Caco-2 (cell line): ENCODE measurements at places on chromosomes 5 and 9.

GRCh38 chr9:89658401-89658800, 53.6 kb downstream of the GADD45G start:
- no peak for DNase-seq

- DNase-seq, result no peak
Measured at GRCh38 chr9:121222524-121223171, 21.0 kb upstream of the RAB14 start.

GRCh38 chr5:31948006-31948405, 226.1 kb downstream of the GOLPH3 start:
- DNase-seq, result no peak

GRCh38 chr9:107949061-107949460, 459.5 kb upstream of the KLF4 start:
- DNase-seq, result no peak

DNA sequence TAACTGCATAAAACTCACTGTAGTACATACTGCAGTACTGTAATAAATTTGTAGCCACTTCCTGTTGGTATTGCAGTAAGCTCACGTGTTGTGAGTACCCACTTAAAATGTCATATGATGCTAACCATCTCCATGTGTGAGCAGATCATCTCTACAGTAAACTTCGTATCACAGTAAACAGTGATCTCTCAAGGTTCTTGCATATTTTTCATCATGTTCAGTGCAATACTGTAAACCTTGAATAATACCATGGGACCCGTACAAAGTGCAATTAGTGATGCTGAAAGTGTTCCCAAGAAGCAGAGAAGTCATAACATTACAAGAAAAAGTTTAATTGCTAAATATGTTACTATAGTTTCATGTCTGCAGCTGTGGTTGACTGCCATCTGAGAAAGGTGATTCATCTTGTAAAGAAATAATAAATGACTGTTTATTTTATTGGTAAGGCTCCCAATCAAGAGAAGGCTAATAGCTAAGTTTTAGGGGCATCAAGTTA, 253.8 kb upstream of the POU5F2 start:
- no peak for DNase-seq

DNA sequence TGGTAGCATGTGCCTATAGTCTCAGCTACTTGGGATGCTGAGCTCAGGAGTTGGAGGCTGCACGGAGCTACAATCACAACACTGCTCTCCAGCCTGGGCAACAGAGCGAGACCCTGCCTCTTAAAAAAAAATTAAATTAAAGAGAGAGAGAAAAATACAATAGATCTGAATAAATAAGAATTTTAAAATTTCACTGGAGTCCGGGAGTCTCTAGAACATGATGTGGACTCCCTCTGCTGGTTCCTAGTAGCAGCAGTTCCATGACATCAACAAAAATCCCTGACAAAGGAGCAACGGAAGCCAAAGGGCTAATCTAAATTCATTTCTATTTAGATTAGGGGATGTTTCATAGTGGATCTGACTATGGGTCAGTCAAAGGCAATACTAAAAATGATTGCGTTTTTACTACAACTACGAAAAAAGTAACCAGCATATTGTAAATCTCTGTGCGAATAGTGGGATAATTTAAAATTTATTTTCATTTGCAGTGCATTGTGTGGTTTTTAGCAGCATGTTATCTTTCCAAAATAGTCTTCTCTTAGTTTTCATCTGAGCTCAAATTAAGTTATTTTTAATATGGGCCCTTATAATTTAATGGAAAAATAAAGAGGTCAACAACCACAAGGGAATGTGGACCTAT, 6.7 kb downstream of the INIP start:
- DNase-seq, result no peak

- DNase-seq, result peak; percentile 50
Measured at GRCh38 chr5:38994324-38994927, 79.8 kb downstream of the RICTOR start.

DNA sequence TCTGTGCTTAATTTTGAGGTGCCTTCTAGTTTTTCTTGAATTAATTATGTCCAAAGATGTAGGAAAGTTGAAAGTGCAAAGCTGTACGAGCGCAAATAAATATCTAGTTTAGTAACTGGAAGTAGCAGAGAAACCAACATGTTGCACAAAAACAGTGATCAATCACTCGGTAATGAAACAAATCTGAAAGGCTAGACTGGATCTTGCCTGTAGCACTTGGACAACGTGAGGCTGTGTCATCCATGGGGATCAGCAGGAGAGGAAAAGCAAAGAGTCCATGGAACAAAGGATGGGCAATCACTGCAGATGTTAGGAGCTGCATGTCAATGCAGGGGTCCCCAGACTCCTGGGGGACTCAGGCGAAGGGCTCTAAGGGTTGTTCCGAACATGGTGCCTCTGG, 424.2 kb downstream of the IRX1 start:
- DNase-seq, result no peak

DNA sequence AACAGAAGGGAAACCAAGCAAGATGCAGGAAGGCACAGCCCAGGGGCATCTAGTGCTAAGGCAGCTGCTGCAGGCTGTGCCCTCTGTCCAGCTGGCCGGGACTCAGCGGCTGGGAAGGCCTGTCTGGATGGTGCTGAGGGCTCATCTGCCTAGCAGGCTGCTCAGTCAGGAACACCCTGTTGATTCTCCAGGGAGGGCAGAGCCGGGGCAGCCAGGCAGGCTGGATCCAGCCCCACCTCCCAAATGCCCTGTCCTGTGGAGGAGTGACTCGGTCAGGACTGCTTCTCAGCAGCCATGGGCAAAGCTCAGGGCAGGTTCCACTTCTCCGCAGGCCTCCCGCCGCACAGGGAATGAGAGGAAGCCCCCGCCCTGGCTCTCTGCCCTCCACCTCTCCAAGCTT, 7.8 kb upstream of the LCN9 start:
- DNase-seq, result no peak

DNA sequence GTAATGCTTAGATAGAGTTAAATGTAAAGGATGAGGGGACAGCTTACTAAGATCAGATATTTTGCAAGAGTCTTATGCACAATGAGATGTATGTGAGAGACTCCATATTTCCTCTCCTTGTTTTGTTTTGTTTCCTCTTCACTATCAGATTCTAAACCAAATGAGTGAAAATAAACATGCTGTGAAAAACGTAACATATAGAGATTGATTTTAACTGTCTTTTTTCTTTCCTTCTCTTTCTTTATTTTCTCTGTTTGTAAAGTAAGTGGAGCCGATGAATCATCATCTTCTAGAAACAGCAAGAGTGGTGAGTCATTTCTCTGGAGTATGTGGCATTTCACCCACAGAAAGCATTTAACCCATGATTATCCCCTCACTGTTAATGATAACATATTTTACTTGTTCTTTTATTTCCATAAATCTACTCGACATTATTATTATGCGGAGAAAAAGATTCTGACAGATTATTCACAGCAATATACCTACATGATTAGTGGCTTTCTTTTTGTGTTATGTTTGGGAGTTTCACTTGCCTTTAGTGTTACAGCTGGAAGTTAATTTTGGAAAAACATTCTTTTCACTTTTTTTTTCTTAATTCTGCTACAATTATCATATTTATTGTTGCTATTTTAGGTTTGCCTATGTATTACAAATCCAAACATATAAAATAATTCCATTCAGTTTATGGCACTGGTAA, 2.1 kb upstream of the ANXA1 start:
- no peak for DNase-seq

DNA sequence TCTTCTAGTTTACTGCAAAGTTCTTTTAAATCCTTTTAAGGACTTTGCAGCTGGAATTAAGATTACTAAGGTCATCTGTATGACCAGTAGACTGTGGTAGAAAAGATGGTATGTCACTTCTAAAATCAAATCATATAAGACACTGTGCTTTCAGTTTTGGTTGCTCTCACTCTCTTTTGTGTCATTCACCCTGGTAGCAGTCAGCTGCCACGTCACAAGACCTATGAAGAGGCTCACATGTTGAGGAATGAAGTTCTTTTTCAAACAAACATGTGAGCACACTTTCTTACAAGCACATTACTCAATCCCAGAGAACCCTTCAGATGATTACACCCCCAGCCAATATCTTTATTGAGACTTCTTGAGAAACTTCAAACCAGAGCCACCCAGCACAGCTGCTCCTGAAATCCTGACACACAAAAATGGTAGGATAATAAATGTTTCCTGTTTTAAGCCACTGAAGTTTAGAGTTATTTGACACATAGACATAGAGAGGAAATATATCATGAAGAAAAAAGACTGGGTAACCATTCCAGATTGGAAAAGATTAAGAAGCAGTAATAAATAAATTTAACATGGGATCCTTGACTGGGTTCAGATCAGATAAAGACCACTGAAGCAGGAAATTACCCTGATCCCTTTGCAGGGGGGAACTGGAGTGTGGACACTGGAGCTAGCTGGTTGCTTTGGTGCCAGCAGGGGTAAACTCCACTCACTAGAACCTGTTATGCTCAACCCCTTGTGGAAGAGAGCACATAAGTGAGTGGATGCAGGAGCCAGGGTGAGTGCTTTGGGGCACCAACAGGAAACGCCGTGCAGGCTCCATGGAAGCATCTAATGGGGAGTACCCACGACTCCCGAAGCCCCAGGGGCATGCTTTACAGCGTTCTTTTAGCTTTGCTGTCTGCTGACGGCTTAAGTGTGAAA, 64.1 kb downstream of the SLCO4C1 start:
- DNase-seq, result no peak

DNA sequence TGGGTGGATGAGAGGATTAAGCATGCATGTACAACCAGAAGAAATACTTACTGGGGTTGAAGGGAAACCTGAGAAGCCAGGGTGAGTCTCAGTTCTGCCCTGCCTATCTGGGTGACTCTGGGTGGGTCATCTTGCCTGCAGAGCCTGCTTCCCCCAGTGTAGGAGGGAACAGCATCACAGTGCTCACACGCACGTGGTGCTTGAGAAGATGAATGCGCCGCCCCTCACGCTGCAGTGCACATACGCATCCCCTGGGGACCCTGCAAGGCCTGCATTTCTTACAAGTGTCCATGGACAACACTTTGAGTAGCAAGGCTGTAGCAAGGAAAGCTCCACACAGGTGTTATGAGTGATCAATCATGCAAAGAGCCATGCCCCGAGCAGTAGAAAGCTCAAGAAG, 18.7 kb upstream of the GABBR2 start:
- peak; percentile 28 for DNase-seq

DNA sequence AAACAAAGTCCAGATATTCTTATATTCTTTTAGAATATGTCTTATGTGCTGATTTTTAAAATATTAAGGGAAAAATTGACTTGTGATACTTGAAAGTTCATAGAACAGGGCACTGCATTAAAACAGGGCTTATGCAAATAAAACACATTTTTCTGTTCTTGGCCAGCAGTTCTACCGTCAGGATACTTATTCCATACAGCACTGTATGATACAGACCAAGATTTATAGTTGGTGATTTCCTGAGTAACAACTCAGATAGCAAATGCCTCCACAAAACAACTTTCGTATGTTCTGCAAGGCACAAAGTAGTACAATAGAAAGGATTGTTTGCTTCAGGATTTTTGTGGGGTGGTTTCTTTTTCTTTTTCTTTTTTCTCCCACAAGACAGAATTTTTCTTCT, 70.0 kb downstream of the F2RL2 start:
- no peak for DNase-seq

- DNase-seq, result no peak
Measured at GRCh38 chr5:32785611-32786254, 74.6 kb downstream of the NPR3 start.

DNA sequence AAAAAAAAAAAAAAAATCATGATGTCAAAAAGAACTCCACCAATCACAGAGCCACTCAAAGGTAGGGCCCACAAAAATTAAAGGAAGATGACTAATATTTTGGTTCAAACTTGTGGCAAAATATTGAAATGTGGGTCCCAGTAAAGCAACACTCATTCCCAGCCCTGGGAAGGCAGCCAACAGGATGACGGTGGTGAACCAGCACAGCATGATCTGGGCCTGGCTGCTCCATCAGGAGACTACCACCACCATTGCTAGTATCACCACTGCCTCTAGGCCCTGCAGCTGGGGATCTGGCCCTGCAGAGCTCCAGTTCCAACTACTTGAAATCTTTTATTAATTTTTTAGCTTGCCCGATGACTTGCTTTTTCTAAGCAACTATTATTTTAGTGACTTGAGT, 206.8 kb upstream of the ITGA1 start:
- DNase-seq, result no peak

DNA sequence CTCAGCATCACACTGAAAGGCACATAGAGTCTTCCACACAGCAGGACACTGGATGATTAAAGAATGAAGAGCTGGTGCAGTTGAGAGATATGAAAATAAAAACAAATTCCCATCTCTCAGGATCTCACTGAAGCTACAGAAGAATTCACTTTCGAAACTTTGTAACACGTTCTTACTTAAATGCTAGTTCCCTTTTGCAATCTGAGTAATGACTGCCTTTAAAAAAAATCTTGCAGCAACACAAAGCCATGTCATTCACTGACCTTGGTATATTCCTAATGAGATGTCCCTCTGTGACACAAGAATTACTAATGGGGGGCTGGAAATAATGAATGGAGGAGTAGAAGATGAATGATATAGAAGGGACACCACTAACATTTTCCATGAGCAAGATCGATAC, 201.8 kb downstream of the GLIS3 start:
- no peak for DNase-seq

DNA sequence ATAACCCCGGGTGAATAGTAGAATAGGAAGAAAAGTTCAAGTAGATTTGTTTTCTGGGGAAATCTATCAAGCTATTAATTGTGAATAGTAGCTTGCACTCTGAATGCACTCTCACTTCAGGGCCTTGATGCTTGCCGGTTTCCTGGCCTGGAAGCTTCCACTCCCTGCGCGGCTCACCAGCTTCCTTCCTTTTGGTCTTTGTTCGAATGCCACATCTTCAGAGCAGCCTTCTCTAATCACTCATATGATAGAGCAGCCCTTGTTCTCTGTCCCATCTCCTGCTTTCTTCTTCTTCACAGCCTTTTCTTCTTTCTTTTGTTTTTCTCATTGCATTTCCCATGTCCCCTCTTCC, 146.7 kb downstream of the MAST4 start:
- no peak for DNase-seq

GRCh38 chr5:157253547-157253946, 12.4 kb upstream of the CYFIP2 start:
- DNase-seq, result no peak

DNA sequence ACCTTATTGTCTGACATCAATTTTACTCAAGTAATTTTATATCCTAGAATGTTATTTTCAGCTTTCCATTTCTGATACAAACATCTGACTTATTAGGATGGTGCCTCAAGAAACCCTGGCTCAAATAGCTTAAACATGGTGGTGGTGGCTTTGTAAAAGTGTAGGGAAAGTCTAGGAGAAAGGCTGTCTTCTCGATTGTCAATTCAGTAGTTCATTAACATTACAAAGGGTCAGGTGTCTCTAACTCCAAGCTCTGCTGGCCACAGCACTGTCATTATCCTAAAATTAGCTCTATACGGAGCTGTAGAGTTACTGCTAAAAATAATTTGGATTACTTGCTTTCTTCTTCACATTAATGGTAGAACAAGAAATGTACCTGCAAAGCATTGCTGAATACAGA, 1360.1 kb upstream of the CDH6 start:
- no peak for DNase-seq
